ENCODE measurements at places on chromosomes 1 and 21.
A peak's percentile ranks its signal among the peaks of the same experiment; 100 is the strongest.

DNA sequence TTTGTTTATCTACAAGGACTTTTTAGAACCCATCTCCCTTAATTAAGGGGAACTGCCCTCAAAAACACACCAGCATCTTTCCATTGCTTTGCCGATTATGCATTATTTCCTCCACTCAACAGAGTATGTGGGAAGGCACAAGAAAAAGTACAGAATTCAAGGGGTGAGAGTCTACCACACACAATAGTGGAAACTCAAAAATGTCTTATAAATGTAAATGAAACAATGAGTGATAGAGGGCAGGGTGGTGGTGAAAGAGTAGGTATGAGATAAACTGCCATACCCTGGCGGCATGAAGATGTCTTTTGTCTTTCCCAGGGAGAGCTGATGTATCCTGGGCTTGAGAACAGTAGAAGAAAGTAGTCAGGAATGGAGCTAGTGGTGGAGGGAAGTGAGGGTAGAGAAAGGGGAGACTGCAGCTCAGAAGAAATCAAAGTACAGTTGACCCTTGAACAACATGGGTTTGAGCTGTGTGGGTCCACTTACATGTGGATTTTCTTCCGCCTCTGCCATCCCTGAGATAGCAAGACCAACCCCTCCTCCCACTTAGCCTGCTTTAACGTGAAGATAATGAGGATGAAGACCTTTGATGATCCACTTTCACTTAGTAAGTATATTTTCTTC, 24.4 kb downstream of the CD58 start:
- DNase-seq = no peak

DNA sequence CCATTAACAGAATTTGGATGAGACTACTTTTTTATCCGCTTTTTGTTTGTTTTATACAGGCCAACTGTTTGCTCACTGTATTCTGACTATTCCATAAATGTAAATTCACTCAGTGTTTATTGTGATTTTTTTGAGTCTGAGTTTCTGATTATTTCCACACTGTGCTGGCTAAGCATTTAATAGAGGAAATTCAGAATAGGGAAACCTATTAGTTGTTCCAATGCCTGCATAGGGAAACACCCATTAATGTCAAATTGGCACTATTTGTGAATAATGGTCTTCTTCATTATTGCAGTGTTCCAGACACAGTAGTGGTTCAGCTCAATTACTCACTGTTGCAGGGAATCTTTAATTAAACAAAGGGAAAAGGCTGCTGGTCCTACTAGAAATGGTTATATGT, 174.7 kb upstream of the SGIP1 start:
- no peak for DNase-seq

GRCh38 chr1:22705586-22705985, 5.1 kb upstream of the EPHB2 start:
- no peak for DNase-seq

GRCh38 chr1:2314273-2314802, 77.0 kb downstream of the MORN1 start:
- DNase-seq = no peak

- DNase-seq = no peak
Measured at GRCh38 chr1:107198561-107198960, 57.7 kb downstream of the NTNG1 start.

GRCh38 chr1:228011721-228012311, 5.0 kb downstream of the WNT3A start:
- no peak for DNase-seq

DNA sequence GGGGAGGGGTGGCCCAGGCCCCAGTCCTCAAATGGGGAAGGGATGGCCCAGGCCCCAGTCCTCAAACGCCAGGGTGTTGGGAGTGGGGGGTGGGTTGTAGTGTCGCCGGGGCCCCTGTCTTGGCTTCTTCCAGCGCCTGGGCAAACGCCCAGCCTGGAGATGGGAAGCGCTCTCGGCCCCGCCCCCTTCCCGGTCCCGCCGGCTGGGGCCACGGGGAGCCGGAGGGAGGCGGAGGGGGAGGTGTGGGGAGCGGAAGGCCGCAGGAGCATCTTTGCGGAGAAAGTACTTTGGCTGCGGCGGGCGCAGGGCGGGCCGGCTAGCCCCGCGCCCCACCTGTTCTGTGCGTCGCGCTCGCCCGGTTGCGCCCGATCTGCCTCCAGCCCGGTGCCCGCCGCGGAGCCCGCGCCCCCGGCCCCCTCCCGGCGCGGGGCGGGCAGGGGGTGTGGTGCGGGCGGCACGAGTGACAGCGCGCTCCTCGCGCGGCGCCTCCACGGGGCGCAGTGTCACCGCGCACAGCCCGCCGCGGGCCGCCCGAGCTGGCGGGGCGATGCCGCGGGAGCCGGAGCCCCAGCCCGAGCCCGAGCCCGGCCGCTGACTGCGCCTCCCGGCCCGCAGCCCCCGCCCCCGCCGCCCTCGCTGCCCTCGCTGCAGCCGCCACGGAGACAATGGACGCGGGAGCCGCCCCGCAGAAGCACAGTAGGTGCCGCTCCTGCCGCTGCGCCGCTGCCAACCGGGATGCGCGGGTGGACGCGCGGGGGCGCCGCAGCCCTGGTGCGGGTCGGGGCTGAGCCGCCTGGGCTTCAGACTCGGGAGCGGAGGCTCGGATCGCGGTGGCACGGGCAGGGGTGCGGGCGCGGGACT, 31.1 kb upstream of the PEX10 start:
- peak; percentile 49 for DNase-seq

DNA sequence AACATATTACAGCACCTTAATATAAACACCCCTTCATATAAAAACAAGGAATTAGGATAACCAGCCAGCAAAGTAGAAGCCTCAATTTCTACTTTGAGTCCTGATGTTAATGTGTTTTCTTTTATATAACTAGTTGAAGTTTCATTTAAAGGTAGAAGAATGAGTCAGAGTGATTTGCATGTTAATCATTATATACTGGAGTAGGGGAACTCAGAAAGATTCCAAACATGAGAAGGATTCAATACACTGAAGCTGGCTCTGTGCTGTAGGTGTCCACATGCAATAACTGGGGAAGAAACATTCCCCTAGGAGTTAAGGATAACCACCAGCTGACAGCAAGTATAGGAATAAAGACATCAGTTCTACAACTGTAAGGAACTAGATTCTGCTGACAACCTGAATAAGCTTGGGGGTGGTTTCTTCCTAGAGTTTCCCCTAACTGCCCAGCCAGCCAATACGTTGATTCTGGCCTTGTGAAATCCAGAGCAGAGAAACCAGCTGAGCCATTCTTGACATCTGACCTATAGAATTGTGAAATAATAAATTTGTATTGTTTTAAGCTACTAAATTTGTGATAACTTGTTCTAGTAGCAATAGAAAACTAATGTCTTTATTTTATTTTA, 33.4 kb upstream of the RNPC3 start:
- DNase-seq = no peak

GRCh38 chr1:14996133-14997050, 157.2 kb upstream of the TMEM51 start:
- no peak for DNase-seq

DNA sequence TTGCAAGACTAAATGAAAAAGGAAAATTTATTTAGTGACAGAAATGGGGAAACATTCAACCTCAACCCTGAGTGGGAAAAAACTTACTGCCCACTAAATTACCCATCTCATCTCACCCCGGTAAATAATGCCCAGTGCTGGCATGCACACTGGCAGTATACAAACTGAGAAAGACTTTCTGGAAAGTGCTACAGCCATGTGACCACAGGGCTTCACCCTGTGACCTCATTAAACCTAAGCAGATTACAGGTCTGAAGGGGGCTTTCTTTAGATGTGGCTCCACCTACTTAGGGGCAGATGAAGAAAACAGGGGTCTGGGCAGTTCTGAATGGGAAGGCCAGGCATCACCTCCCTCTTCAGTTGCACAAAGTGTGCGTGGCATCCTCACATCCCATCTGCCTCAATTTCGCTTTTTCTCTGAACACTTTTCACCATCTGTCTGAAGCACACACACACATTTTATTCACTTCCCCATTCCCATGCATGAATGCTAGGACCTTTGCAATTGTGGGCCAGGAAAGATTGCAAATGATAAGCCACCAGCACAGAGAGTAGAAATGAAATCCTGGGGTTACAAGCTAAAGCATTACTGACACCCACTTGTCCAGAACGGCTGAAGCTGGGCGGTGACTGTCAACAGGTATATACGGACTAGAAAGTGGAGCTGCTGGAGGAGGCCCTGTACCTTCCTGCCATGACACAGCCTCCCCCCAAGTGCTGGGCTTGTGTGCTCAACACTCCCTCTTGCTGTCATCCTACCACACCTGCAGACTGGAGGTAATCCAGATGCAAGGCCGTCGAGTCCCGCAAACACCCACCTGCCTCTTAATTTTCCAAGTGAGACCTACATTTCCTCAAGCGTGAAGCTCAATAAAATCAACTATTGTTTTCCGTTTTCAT, 2.7 kb downstream of the NADK start:
- no peak for DNase-seq

GRCh38 chr1:213737398-213738035, 250.3 kb upstream of the PROX1 start:
- DNase-seq = no peak

GRCh38 chr1:190416239-190416638, 61.4 kb downstream of the BRINP3 start:
- DNase-seq = no peak

DNA sequence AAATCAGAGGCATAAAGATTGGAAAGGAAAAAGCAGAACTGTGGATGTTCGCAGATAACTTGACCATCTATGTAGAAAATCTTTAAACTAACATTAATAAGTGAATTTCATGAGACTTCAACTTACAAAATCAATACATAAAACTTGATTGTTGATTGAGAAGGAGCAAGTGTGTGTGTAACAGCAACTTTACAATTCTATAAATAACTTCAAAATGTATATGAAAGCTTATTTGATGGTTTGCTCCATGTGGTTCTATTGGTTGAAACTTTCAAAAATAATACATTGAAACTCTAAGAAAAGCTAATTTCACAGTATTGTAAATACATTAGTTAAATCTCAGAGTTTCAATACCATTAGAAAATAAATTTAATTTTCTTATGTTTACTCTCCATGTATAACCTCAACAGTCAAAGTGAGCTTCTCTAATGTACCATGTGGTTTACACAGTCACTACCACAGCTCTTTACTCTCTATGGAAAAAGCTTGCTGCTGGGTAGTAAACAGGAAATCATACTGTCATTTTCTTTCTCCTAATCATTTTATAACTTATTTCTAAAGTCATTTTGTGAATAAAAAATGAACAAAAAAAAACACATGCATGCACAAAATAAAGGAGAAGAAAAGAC, 12.0 kb downstream of the AKT3 start:
- no peak for DNase-seq

GRCh38 chr1:171965777-171966176, 124.5 kb downstream of the DNM3 start:
- no peak for DNase-seq

GRCh38 chr1:45846931-45847330, 43.5 kb downstream of the MAST2 start:
- no peak for DNase-seq

DNA sequence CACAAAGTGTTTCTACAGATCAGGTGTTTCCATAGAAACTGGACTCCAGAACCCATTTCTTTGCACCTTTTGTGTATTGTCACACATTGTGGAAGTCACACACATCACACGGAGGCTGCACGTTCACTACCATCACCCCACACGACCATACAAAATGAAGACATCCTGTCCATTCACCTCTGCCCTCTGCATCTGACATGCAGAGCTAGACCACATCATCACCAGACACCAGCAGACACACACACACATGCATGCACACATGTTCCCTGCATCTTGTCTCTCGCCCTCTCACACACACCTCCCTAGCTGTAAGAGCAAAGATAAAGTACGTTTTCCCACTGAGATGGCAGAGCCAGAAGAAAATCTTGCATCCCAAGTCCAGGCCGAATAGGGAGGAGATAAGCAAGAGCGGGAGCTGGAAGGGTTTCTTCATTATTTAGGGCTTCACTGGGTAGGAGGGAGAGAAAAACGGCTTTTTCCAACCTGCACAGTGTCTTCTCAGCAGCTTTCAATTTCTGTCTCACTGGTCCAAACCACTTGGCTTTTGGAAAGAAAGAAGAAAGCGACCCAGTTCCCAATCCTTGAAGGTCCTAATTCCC, 709 bp downstream of the PRELP start:
- no peak for DNase-seq

GRCh38 chr1:6099787-6100765, 54.4 kb downstream of the KCNAB2 start:
- no peak for DNase-seq

- peak; percentile 75 for DNase-seq
Measured at GRCh38 chr1:30732277-30732996, 9.1 kb upstream of the MATN1 start.

GRCh38 chr1:115181231-115181630, 91.9 kb upstream of the TSPAN2 start:
- DNase-seq = no peak

DNA sequence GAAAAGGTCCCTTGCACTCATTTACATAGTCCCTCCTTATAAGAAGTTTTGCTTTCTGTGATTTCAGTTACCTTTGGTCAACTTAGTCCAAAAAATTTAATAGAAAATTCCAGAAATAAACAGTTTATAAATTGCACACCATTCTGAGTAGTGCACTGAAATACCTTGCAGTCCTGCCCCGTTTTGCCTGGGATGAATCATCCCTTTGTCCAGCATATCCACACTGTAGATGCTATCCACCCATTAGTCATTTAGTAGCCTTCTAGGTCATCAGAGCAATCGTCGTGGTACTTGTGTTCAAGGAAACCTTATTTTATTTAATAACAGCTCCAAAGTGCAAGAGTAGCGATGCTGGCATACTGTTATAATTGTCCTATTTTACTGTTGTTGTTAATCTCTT, 38.0 kb downstream of the SPRTN start:
- no peak for DNase-seq

GRCh38 chr1:162571696-162572095, 10.2 kb downstream of the UAP1 start:
- no peak for DNase-seq

- DNase-seq = no peak
Measured at GRCh38 chr1:63984257-63984929, 210.6 kb downstream of the ROR1 start.

- DNase-seq = no peak
Measured at GRCh38 chr1:204464187-204464631, 30.4 kb downstream of the PIK3C2B start.

GRCh38 chr1:60600532-60600931, 481.8 kb upstream of the NFIA start:
- DNase-seq = no peak
